ENCODE measurements at places on chromosomes 16 and 17.

GRCh38 chr17:6591599-6592158 lies 35.3 kb upstream of the PITPNM3 start:
- no peak for DNase-seq

- DNase-seq, result no peak
Measured at GRCh38 chr16:30046588-30046987, 15.5 kb upstream of the TLCD3B start.

- DNase-seq, result no peak
Measured at GRCh38 chr17:40084477-40084876, 15.9 kb downstream of the NR1D1 start.

DNA sequence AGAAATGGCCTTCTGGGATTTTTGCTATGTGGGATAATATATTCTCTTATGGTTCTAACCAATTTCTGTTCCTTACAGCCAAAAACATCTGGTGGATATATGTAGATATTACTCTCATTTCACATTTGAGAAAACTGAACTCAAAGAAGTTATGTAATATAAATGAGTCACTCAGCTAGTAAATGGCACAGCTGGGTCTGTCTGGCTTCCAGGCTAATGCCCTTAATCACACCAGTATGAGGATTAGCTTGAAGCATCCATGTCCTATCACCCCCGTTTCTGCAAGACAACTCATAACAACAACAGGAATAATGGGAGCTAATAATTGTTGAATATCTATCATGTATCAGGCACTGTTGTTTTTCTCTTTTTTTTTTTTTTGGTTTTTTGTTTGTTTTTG lies 34.4 kb upstream of the USP7 start:
- DNase-seq, result no peak

- DNase-seq, result no peak
Measured at GRCh38 chr16:48590476-48590875, 19.5 kb downstream of the N4BP1 start.

DNA sequence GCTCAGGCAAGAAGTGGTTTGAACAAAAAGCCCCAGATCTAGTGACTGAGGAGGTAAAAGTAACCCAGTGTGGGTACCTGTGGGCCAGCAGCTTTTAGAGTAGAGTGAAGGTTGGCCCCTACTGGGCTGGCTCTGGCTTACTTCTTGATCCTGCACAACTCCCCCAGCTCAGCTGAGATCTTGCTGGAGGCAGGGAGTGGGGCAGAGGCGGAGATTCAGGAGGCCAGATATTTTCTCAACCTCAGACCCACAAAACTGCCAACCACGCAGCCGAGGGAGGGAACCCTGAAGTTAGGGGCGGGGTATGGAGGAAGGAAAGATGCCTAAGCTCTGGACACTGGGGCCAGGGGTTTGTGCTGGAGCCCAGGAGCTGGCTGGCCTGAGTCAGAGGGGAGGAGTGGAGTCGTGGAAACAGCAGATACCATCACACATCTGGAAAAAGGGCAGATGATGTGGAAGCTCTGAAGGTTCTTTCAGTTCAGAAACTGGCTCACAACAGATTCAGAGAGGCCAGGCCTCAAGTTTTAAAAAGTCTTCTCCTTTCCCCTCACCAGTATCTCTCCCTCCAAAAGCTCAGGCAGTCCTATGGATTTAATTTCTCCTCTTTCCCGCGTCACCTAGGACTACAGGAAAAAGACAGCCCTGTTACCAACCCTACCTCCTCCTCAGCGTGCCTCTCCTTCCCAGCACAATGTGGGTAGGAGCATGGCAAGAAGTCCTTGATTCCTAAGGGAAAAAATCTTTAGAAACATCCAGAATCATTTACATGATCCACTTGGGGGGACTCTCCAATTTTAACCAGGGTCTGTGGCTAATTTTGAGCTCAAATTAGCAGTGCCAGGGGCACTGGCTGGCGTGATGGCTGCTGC lies 48.1 kb downstream of the MYO18A start:
- DNase-seq, result no peak

DNA sequence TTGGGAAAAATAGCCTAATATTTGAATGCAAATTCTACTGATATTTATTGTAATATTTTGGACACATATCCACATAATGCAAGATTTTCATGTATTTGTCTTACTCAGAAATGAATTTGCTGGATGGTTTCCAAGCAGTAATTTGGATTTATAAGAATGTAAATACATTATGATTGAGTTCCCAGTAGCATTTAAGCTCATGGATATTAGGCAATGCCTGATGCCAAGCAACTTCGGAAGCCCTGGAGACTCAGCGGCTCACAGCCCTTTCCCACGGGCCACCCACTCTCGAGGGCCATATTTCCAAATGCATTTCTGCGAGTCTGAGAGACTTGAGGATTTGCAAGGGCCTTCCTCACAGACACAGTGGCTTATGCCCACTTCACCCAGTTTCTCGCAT lies 62.1 kb upstream of the MYOCD start:
- no peak for DNase-seq

DNA sequence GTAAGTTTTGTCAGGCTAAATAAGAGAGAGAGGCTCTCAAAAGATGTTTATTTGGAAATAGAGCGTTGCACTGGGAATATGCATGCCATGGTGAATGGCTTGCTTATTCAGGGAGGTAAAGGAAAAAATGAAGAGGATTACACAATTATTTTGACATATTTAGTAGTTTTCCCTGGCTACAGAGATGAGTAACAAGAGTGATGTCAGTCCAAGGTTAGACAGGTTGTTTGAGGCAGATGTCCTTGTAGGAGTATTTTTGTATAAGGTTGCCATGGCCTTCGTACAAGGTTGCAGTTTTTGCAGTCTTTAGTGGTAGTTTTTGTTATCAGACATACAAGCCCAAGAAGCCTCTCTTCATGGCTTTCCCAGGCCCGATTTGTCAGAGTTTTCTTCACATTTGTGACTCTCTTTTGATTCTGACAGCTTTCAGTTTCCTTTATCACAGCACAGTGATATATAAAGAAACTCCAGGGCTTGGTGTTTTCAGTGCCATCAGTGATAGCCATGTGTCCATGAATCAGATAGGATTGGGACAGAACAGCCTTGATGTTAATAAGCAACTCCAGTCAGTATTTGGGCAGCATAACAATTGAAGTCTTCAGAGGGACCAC lies 18.7 kb upstream of the LGALS9 start:
- no peak for DNase-seq
